ENCODE measurements at places on chromosomes 3 and 15. TPM values are rescaled to one million over a fixed set of nuclear protein-coding genes. Genes with fewer than 3 reads are reported as not detected.

The TNK2 gene
- 40.1 TPM for polyA plus RNA-seq

The LOXL1 gene
- 29.8 TPM for polyA plus RNA-seq

The TFG gene
- polyA plus RNA-seq, result 89.0 TPM

The HAUS2 gene
- polyA plus RNA-seq, result 12.4 TPM

The ZKSCAN7 gene
- 1.9 TPM for polyA plus RNA-seq

The BFSP2 gene
- not detected for polyA plus RNA-seq

DNA sequence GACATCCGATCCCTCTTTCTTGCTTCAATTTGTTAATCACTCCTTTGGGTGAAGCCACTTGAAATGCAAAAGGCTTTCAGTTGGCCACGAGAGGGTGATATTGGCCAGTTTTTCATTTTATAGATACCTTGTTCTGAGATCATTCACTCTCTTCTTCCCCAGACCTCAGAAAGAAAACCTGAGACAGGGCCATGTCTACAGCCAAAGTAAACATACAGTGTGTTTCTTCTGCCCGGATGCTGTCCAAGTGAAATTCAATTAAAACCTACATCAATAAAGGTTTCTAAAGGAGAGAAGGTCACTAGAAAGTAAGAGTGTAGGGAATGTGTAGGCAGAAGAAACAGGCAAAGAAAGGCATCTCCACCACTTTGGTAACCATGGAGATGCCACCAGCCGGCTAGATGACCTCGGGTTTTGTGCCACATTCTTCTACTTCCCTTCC is 39.5 kb upstream of the FMN1 start:
- no peak for DNase-seq

DNA sequence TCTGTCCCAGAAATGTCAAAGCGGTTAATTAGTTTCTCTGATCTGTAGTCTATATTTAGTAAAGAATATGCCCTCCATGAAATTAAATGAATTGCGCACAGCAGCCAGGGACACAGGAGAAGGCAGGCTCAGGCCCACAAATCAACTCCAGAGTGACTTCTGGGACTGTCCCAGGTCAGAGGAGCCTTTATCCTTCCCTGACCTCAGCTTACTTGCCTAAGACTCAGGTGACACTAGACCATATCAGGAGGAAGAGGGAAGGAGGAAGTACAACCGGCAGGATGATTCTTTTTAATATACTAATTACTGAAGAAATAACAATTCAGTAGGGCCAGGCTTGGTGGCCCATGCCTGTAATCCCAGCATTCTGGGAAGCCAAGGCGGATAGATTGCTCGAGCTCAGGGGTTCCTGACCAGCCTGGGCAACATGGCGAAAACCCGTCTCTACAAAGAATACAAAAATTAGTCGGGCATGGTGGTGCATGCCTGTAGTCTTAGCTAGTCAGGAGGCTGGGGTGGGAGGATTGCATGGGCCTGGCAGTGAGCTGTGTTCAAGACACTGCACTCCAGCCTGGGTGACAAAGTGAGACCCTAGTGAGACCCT is 1.8 kb upstream of the GPR15 start:
- DNase-seq, result no peak

- DNase-seq, result no peak
Observed at GRCh38 chr3:173825730-173826129, 428.2 kb downstream of the NLGN1 start.

DNA sequence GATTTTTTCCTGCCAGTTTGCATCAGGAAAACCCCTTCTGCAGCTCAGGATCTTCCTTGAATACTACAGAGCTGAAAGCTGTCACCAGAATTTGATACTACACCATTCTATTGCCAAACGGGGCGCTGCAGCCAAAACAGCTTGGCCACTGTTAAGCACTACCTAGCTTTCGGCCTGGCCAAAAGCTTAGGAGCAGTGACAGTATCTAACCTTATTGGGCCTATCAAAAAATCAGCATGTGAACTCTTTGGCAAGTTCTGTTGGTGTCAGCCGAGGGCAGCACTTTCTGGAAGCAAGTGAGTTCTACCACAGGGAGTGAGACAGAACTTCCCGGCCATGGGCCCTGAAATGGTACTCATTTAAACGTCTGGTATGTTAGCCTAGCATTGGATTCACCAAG is 16.1 kb upstream of the GYG1 start:
- DNase-seq, result peak; percentile 75

GRCh38 chr3:38151667-38152265 is 13.3 kb downstream of the MYD88 start:
- no peak for DNase-seq

DNA sequence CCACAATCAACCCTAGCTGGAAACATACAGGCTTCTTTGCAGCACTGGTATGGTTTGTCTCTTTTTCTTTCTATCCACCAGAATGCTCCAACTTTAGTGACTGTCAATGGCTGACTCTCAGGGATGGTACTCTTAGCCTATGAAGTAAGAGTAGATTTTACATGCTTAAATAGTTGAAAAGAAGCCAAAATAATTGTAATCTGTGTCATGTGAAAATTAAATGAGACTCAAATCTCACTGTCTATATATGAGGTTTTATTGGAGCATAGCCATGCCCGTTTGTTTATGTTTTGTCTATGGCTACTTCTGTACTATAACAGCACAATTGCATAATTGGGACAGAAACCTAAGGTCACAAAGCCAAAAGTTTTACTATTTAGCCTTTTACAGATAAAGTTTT is 29.1 kb upstream of the PDZRN3 start:
- no peak for DNase-seq

DNA sequence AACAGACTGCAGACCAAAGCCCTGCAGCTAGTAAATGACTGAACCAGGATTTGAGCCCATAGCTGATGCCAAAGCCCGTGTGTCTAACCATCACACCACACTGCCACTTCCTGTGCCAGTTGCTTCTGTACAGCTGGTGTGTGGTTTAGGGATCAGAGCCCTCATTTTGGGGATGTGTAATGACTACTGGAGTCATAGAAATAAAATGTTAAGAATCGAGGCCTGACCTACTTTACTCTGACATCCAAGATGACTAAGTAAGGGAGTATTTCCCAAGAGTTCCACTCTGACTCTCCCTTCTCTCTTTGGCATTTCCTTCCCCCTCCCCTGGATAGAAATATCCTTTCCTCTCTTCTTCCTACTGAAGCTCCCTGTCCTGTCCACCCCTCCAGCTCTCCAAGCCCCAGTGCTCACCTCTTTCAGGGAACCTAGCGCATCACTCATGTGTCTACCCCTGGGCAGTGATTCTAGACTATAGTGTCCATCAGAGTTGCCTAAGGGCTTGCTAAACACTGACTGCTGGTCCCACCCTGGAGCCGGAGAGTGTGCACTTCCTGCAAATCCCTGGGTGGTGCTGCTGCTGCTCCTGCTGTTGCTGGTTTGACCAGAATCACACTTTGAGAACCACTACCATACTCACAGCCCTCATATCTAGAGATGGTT is 53.8 kb downstream of the MGLL start:
- DNase-seq, result peak; percentile 42

GRCh38 chr15:101533371-101534140 is 44.0 kb upstream of the PCSK6 start:
- no peak for DNase-seq

DNA sequence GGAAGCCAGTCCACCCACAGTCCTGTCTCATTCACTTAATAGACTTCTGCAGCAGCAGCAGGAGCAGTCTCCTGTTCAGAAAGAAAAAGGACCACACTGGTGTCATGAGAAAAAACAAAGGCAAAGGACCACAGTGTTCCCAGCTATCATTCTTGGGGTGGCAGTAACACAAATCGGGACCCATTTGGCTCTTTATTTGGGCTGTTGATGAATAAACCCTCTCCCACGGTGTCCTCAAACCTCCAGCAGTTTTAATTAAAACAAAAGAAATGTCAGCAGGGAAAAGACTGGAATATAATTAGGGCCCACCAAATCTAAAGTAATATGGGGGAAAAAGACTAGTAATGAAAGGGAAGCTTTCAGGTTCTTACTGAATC is 210.5 kb upstream of the SLC2A2 start:
- DNase-seq, result no peak

DNA sequence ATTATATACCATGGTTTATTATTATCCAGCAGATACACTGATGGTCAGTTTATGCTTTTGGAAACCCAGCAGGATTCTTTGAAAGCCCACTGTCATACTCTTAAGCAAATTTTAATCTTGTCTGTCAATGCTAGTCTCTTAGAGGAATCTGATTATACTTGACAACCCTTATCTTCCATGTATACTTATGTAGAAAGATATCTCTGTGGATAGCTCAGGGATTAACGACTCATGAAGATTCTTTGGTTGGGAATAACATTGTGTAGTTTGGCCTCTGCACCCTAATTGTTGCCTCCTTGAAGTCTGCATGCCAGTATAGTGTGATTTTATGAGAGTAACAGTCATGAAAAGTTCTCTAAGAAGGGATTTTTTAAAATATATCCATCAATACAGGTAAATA is 33.0 kb downstream of the FILIP1L start:
- no peak for DNase-seq

DNA sequence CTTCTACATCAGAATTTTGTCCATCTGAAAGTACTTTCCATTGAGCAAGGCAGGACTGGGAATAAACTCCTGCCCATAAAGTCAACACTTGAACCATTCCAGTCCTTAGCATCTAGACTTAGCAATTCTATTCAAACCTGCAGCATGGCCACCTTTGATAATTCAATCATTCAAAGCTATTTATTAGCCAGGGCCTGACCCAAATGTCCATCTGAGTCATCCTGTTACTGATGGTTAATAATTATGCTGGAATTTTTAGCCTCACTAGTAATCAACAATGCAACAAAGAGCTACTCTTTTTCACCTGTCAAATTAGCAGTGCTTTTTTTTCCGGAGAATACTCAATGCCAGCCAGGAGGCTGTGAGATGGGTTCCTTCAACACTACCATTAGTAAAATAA is 72.7 kb upstream of the SNRK start:
- no peak for DNase-seq

DNA sequence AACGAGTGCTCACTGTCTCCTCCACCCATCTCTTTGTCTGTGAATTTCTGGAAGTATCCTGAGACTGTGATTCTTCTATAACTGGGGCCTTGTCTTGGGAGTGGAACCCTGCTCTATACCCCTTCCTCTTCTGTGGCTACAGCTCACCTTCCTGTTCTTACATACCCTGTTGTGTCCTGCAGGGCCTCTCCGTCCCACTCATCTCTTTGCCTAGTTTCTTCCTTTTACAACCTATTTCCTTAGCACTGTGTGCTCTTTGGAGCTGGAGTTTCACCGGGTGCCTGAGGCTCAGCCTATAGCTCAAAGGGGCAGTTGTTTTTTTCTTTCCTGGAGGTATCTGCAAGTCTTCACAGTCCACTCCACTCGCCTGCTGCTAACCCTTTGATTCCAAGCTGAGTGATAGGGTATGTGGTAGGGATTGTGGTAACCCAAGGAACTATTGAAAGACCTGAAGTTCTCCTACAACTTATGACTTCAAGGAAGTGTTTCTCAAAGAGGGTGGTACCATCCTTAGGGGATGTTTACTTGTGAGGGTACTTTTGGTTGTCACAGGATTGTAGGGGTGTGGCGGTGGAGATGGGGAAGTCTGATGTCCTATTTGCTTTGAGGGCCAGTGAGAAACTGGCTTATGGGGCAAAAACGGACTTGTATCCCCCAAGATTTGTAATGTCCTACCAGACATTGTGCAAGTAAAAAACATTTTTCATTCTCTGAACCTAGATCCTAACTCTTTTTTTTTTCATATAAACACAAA is 66.6 kb upstream of the ARL8B start:
- DNase-seq, result no peak

- no peak for DNase-seq
Observed at GRCh38 chr15:49361370-49361769, 61.7 kb upstream of the FGF7 start.

DNA sequence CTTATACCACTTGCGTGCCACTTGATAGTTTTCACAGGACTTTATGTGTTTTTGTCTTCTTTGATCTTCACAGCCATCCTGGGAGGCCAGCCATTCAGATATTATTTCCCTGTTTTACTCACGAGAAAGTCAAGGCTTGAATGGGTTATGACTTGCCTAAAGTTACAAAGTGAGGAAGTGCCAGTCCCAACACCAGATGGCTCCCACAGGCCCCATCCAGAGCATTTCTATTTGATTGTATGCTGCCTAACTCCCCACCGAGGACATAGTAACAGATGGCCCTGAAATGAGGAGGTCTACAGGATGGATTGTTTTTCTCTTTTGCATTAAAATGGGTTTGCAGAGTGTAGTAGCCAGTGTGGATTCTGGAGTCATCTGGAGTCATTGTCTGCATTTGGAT is 74.5 kb downstream of the SPTSSB start:
- no peak for DNase-seq

DNA sequence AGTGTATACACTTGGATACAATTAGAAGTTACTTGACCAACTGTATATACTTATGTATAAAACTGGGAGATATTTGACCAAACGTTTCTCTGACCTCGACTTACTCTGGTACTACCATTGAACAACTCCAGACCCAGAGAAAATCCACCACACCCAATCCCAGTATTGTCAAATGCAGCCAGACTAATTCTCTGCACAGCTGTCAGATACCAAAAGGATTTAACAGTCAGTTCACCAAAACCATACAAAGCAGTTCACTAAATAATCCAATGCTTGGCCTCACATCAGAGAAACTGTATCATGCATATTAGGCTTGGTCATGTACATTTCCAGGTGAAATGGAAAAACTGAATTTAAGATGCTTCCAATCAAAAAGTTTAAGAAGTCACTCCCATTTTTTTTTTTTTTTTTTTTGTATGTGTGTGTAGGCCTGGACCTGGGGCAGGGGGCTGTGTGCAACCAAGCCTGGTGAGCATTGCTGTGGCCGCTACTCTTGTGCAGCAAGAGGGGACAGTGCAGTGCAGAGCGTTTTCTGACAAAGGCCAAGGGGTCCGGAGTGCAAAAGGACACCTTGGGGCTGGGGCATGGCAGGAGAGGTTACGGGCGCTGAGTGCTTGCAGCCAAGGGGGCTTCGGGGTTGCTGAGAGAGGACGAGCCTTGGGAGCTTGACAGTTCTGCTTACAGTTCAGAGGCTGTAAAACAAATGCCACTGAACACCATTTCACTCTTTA is 1.4 kb downstream of the TOMM70 start:
- DNase-seq, result no peak

DNA sequence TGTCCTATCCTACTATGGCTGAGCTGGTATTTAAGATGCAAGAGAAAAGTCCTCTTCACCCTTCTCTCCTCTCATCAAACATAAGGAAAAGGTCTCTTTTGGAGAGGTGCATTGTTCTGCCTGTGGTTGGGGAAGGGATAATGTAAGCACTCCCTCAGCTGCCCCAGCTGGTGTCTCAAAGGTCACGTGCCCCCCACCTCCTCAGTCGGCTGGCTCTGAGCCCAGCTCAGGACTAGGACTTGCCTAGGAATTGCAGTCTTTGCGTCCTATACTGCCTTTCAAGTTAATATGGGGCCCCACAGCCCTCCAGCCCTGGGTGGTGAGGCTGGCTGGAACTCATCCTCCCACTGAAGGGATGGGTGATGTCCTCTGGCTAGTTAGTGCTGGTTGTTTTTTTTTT is 29.7 kb downstream of the OR4F15 start:
- no peak for DNase-seq

GRCh38 chr3:20696388-20697150 is 510.6 kb upstream of the SGO1 start:
- DNase-seq, result no peak

GRCh38 chr15:36090286-36090946 is 489.0 kb upstream of the CDIN1 start:
- DNase-seq, result no peak

- no peak for DNase-seq
Observed at GRCh38 chr3:140529096-140529495, 148.8 kb upstream of the TRIM42 start.

GRCh38 chr3:192258721-192259120 is 468.6 kb downstream of the FGF12 start:
- no peak for DNase-seq
